ENCODE measurements at places on chromosomes 3 and 15.

DNA sequence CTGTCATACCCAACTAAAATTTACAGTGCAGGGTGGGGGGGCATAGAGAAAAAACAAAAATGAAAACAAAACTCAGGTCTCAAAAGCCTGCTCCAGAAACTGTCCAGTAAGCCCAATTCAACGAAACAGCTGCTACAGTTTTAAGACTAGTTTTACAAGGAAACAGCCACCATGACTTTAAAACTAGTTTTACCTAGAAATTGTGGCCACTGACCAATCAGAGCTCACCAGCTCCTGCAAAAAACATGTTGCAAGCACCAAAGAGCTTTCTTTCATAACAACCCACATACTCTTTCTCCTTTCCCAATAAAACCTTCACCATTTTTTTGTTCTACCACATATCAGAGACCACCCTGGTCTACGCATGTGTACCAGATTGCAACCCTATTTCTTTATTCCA is 7.3 kb upstream of the CFAP91 start:
- H3K4me3 ChIP-seq = no peak overlapping the region
- peaks cover 9% of the 10 kb centered on the region for H3K4me1 ChIP-seq
- no peak for DNase-seq
- no peak overlapping the region for H3K27ac ChIP-seq
- peaks cover 6% of the 10 kb centered on the region for H3K27me3 ChIP-seq

- no peaks in the 10 kb centered on the region for H3K36me3 ChIP-seq
- no peak overlapping the region for H3K4me3 ChIP-seq
- no peak overlapping the region for H3K27ac ChIP-seq
- DNase-seq = no peak
Measured at GRCh38 chr3:124246949-124247348, 255.0 kb upstream of the ROPN1 start.

DNA sequence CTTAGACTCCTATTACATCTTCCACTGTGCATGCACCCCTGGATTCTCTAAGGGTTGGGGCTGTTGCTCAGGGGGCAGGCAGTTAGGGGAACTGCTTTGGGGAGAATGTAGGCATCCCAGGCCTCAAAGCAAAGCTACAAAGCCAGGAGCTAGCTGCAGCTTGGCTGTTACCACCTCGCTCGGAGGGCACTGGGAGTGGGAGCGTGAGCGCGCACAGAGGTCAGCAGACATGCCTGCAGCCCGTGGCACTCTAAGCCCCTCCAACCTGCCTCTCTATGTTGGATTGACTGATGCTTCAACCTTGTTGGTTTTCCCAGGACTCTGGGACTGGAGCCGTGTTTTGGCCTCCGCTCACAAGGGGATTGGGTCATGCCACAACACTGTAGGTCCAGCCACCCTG is 69.8 kb downstream of the CPN2 start:
- no peak for DNase-seq
- H3K27me3 ChIP-seq = peaks cover 18% of the 10 kb centered on the region
- no peak overlapping the region for H3K4me3 ChIP-seq

DNA sequence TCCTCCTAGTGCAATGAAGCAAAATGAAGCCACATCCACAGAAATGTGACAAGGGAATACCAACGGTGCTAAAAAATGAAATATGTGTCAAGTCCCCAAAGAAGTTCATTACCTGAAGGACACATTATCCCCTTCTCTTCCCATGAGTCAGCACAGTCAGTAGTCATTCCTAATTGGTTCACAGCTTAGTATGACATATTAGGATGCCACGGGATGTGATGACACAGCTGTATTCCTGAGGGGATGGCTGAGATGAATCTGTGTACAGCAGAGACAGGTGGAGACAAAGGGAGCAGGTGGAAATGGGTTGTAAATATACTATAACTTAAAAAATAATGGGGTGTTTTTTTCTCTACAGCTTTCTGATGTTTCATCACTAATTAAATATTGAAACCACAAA is 273.4 kb downstream of the ARRDC4 start:
- no peaks in the 10 kb centered on the region for H3K4me1 ChIP-seq
- DNase-seq = no peak
- H3K36me3 ChIP-seq = no peaks in the 10 kb centered on the region
- H3K4me3 ChIP-seq = no peak overlapping the region
- H3K27me3 ChIP-seq = no peaks in the 10 kb centered on the region

DNA sequence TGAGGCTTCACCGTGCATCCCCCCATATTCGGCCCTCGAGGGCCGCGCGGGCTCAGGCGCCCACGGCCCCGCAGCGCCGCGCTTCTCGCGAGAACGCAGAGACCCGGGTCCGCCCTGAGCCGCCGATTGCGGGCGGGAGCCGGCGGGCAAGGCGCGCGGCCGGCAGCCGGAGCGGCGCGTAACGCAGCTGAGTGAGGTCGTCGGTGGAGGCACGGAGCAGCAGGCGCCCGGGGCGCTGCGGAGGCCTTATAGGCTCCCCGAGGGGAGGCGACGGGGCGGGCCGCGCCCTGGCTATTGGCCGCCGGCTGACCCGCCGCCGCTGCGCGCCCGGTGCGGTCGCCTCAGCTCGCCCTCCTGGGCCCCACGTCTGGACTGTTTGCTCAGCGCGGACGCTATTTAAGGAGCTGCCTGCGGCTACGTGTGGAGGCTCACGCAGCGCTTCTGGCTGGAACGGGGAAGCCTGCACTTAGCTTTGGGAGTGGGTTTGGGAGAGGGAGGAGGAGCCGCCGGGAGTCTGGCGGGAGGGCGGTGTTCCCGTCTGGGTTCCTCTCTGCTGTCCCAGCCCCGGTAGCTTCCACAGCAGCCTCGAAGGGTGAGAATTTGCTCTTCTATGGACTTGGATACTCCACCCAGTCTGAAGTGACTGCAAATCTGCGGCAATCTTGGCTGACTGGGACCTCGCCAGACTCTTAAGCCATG is at the start of gene PLOD2:
Gene PLOD2, minus strand, starts transcription at position 221 of the 699 bp plus-strand sequence. Its CDS starts 195 bp downstream, at position 26.
- peak; percentile 28 for DNase-seq
- H3K4me3 ChIP-seq = peak within 1 kb of the TSS; percentile 61
- H3K27me3 ChIP-seq = peaks cover 45% of the 10 kb centered on the region

DNA sequence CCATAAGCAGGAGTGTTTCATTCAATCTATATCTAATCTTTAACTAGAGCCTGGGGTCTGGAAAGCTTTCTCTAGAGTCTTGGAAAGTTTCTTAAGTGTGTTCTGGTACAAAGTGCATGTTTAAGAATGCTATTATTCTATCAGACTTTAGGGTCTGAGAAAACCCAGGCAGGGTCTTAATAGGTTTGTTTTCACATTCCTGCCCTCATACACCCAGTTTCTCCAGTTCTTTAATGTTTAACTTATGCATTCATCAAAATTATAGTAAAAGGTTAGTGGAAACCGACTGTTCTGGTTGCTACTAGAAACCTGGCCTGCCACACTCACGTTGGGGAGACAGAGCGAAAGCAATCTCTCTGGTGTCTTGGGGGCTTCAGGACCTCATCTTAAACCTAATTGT is 102.9 kb upstream of the WDR72 start:
- H3K36me3 ChIP-seq = no peaks in the 10 kb centered on the region
- no peak overlapping the region for H3K4me3 ChIP-seq
- DNase-seq = no peak
- H3K4me1 ChIP-seq = no peaks in the 10 kb centered on the region
- no peaks in the 10 kb centered on the region for H3K27me3 ChIP-seq
- no peak overlapping the region for H3K27ac ChIP-seq

DNA sequence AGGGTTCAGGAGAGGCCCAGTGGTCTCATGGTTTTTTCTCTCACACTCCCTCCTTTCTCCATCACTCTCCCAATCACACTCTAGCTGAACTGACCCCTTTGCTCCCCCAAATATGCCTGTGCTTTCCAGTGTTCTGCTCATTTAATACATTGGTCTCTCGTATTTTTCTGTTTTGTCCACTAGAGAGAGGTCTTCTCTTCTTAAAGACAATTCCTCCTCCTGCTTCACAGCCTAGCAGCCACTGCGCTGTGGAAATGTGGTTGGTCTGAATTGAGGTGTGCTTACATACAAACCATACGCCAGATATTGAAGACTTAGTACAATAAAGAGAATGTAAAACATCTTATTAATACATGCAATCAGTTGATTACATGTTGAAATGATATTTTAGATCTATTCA is 60.6 kb upstream of the XCR1 start:
- DNase-seq = peak; percentile 61
- H3K36me3 ChIP-seq = peaks cover 6% of the 10 kb centered on the region
- H3K27me3 ChIP-seq = no peaks in the 10 kb centered on the region
- H3K4me3 ChIP-seq = no peak overlapping the region
- no peak overlapping the region for H3K27ac ChIP-seq

DNA sequence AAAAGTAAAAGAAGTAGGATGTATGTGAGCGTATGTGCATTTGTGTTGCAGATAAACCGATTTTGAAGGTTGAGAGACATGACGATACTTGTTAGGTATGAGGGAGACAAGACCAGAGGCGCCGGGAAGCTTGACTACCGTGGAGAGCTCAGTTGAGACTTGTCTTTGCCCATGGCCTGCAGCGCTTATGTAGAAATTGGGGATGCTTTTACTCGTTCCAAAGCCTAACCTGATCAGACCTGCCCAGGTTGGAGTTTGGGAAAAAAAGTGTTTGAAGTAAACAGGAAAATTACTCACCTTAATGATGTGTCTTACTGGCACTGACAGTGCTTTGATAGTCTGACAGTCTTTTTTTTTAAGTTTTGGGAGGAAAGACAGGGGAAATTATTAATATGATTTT is 202.8 kb downstream of the TP63 start:
- H3K36me3 ChIP-seq = no peaks in the 10 kb centered on the region
- H3K4me3 ChIP-seq = no peak overlapping the region
- H3K27me3 ChIP-seq = no peaks in the 10 kb centered on the region
- no peak for DNase-seq
- no peak overlapping the region for H3K27ac ChIP-seq

DNA sequence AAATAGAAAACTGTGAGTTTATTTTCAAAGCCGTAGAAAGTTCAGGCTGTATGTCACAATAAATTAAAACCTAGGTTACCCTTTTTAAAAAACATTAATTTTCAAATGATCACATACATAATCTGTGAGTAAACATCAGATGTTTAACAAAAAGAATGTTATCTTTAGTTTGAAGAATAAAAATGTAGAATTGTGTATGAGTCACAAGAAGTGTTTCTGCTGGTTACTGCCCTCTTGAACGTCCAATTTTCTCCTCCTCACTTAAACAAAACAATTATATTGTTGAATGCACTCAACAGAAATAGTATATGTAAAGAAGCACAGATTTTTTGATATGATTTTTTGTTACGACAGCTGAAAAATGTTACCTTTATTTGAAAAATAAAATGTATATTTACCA is 855.1 kb downstream of the ROBO1 start:
- H3K36me3 ChIP-seq = no peaks in the 10 kb centered on the region
- no peak overlapping the region for H3K27ac ChIP-seq
- no peaks in the 10 kb centered on the region for H3K27me3 ChIP-seq
- no peak for DNase-seq

GRCh38 chr15:84608707-84609284 is 8.0 kb downstream of the ZSCAN2 start:
- DNase-seq = no peak
- H3K4me1 ChIP-seq = peaks cover 19% of the 10 kb centered on the region

- peaks cover 32% of the 10 kb centered on the region for H3K4me1 ChIP-seq
- peaks cover 25% of the 10 kb centered on the region for H3K27me3 ChIP-seq
- H3K27ac ChIP-seq = no peak overlapping the region
- DNase-seq = no peak
- no peak overlapping the region for H3K4me3 ChIP-seq
Measured at GRCh38 chr3:16599694-16600093, 5.5 kb downstream of the DAZL start.

GRCh38 chr15:56460071-56460470 is 4.9 kb downstream of the MNS1 start:
- H3K4me3 ChIP-seq = no peak overlapping the region
- peaks cover 24% of the 10 kb centered on the region for H3K27me3 ChIP-seq

GRCh38 chr3:59257506-59257905 is 207.7 kb upstream of the CFAP20DC start:
- H3K27me3 ChIP-seq = no peaks in the 10 kb centered on the region
- H3K4me3 ChIP-seq = no peak overlapping the region
- no peaks in the 10 kb centered on the region for H3K4me1 ChIP-seq
- no peak overlapping the region for H3K27ac ChIP-seq
- no peaks in the 10 kb centered on the region for H3K36me3 ChIP-seq

DNA sequence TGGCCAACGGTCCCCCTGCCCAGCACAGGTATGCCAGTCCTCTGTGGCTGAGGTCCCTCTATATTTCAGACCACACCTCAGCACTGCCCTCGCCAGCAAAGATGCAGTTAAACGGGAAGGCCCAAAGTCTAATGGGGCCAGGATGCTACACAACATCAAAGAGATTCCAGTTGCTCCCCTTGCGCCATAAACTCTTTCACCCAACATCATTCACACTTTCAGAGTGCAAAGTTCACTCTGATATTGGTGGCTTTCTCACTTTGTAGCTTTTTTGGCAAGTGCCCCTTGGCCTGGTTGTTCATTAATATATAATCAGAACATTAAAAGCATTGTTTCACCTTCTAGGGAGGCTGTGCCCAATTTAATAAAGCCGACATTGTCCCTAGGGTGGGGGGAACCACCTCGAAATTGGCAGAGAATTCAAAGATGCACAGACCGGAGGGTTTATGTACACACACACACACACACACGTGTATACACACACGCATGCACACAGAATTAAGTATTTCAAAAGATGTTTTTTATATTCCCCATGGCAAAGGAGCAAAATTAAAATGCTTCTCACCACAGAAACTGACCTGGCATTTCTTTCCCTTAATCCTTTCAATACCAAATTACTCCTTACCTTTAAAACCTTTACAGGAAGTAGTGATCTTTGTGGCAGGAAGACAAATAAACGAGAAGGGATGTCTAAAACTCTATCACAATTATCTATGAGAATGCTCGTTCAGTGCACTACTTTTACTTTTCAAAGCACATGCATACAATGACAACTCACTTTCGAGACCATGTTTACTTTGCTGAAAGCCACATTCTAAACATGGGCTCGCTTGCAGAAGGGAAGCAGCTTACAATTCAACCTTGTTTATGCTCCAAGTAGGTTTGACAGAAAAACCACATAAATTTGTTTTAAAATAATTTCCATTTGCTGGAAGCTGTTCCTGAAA is 19.5 kb downstream of the LRIG1 start:
- peak overlapping the region; percentile 77 for H3K27ac ChIP-seq
- peak overlapping the region; percentile 63 for H3K4me3 ChIP-seq
- no peak for DNase-seq

DNA sequence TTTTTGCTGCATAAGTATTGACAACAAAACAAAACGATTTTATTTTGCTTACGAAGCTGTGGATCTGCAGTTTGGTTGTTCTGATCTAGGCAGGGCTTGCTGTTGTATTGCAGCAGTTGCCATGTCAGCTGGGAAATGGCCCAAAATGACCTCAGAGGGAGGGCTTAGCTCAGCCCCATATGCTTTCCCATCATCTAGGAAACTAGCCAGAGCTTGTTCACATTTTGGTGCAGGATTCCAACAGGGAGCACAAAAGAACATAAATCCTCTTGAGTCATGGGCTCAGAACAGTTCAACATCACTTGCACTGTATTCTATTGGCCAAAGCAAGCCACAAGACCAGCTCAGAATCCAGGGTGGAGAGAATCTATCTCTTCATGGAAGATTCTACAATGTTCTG is 42.2 kb upstream of the ROBO2 start:
- no peak for DNase-seq
- H3K27ac ChIP-seq = no peak overlapping the region
- no peaks in the 10 kb centered on the region for H3K36me3 ChIP-seq
- no peaks in the 10 kb centered on the region for H3K4me1 ChIP-seq
- no peaks in the 10 kb centered on the region for H3K27me3 ChIP-seq

GRCh38 chr3:126083511-126083912 is 412 bp downstream of the SLC41A3 start:
- peaks cover 10% of the 10 kb centered on the region for H3K36me3 ChIP-seq
- peaks cover 21% of the 10 kb centered on the region for H3K4me1 ChIP-seq
- peak overlapping the region; percentile 92 for H3K27ac ChIP-seq
- DNase-seq = peak; percentile 63
- no peaks in the 10 kb centered on the region for H3K27me3 ChIP-seq
- peak overlapping the region; percentile 91 for H3K4me3 ChIP-seq

- no peak overlapping the region for H3K27ac ChIP-seq
- peaks cover 23% of the 10 kb centered on the region for H3K4me1 ChIP-seq
- peaks cover 60% of the 10 kb centered on the region for H3K27me3 ChIP-seq
- no peak for DNase-seq
Measured at GRCh38 chr15:96358821-96359615, 28.5 kb downstream of the NR2F2 start.
